ENCODE measurements at places on chromosomes 16 and 17.

- DNase-seq, result no peak
Observed at GRCh38 chr16:67278773-67279295, 498 bp upstream of the PLEKHG4 start.

- DNase-seq, result no peak
Observed at GRCh38 chr17:9902120-9902519, 3.0 kb downstream of the RCVRN start.

DNA sequence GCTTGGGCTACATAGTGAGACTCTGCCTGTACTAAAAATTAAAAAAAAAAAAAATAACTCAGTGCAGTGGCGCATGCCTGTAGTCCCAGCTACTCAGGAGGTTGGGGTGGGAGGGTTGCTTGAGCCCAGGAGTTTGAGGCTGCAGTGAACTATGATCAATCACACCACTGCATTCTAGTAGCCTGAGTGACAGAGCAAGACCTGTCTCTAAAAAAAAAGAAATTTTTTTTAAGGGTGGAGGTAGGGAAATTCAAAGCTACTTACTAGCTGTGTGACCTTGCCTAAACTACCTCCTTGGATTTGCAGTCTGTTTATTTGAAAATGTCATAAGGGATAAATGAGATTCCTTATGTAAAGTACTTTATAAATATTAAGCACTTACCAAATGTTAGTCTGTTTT lies 3.4 kb upstream of the SMPD3 start:
- DNase-seq, result no peak

DNA sequence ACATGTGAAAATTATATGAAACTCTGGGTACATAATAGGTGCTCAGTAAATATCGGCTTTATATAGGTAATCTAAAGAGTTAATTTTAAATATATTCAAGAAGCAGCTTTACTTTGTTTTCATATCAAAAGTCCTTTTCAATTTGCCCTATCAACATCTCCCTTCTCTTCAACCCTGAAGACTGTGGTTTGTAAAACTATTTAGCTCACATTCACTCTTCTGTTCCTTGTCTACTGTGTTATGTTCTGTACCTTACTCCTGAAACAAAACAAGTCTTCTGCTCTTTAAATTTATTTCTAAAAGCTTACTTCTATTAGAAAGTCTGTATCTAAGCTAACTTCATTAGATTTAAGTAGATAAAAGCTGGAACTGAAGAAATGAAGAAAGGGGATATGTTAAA lies 301.7 kb upstream of the PMFBP1 start:
- no peak for DNase-seq

DNA sequence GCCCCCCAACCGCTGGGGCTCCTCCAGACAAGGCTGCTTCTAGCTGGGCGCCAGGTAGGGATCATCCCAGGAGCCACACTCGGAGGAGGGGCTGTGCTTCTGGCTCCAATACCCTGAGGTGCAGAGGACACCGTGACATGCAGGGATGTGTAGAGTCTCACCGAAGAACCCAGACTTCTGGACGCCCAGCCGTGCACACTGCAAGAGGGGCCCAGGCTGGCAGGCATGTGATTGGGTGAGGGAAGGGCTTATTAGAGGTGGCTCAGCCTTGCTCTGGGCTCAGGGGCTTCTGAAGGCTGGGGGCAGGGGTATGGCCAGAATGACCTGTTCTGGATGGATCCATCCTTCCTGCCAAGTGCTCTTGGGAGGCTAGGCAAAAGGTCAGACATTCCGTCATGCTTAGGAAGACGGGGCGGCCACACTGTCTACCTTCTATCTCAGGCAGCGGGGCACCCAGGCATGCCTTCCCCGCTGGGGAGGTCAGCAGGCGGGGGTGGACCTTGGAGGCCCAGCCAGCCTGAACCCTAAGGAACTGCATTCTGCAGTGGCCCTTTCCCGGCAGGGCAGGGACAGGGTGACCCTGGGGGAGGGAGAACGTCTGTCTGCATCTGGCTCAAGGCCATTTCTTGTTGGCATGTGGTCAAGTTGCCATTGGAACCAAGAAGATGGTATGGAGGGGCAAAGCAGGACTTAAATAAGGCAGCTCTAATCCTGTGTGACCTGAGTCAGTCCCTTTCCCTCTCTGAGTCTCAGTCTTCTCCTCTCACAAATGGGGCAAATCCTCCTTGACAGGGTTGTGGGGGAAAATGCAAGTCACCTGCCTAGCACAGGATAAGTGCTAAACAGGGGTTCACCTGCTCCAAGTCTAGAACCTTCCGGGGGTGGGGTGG lies 5.8 kb upstream of the ADGRG1 start:
- DNase-seq, result no peak

- DNase-seq, result no peak
Observed at GRCh38 chr17:13601776-13602551, at the start of gene HS3ST3A1. HS3ST3A1 (minus strand) TSS chr17:13601929; CDS start chr17:13601129, 800 bp downstream.

- DNase-seq, result no peak
Observed at GRCh38 chr16:82945420-82946101, 318.8 kb downstream of the CDH13 start.

- DNase-seq, result no peak
Observed at GRCh38 chr17:55668312-55668920, 54.2 kb downstream of the TMEM100 start.

DNA sequence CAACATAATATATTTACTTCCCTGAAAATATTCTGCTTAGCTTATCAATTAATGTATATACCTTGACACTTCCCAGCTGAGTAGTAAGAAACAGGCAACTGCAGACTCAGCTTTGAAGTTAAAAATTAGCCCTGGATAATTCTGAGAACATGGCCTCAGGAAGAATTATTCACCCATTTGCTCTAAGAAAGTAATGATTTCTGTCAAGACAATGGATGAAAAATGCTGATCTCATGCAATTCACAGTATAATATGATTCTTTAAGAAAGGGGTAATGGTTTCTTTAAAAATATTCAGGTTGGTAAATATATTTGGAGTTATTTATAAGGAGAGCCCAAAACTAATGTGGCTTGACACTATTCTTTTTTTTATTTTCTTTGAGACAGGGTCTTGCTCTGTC lies 88.8 kb downstream of the CACNG1 start:
- no peak for DNase-seq

GRCh38 chr17:55444471-55445441 lies 23.1 kb upstream of the MMD start:
- no peak for DNase-seq

GRCh38 chr16:55386534-55387296 lies 62.7 kb downstream of the IRX6 start:
- no peak for DNase-seq

GRCh38 chr16:81602256-81602776 lies 157.7 kb downstream of the CMIP start:
- DNase-seq, result no peak

DNA sequence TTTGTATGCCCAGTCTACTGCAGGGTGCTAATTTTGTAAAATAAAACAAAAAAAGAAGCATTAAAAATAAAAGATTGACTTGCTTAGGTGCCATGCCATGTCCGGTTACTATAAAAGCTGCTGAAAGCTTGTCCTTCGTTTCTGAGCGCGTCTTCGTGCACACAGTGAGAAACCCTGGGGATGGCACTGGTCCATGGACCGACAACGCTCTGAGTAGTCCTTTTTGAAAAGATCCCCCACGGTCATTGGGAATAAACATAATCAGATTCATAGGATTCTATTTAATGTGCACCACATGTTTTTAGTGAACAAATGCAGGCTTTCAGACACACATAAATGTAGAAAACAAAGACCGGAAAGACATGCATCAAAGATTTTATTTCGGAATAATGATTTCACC lies 146.3 kb downstream of the XYLT1 start:
- no peak for DNase-seq

- DNase-seq, result peak; percentile 48
Observed at GRCh38 chr17:35046740-35047283, 16.7 kb downstream of the RFFL start.

- DNase-seq, result no peak
Observed at GRCh38 chr16:22878955-22879354, 65.0 kb downstream of the HS3ST2 start.

GRCh38 chr16:68087688-68088087 lies 2.5 kb downstream of the NFATC3 start:
- no peak for DNase-seq

GRCh38 chr17:54259476-54259875 lies 436.7 kb downstream of the KIF2B start:
- no peak for DNase-seq

DNA sequence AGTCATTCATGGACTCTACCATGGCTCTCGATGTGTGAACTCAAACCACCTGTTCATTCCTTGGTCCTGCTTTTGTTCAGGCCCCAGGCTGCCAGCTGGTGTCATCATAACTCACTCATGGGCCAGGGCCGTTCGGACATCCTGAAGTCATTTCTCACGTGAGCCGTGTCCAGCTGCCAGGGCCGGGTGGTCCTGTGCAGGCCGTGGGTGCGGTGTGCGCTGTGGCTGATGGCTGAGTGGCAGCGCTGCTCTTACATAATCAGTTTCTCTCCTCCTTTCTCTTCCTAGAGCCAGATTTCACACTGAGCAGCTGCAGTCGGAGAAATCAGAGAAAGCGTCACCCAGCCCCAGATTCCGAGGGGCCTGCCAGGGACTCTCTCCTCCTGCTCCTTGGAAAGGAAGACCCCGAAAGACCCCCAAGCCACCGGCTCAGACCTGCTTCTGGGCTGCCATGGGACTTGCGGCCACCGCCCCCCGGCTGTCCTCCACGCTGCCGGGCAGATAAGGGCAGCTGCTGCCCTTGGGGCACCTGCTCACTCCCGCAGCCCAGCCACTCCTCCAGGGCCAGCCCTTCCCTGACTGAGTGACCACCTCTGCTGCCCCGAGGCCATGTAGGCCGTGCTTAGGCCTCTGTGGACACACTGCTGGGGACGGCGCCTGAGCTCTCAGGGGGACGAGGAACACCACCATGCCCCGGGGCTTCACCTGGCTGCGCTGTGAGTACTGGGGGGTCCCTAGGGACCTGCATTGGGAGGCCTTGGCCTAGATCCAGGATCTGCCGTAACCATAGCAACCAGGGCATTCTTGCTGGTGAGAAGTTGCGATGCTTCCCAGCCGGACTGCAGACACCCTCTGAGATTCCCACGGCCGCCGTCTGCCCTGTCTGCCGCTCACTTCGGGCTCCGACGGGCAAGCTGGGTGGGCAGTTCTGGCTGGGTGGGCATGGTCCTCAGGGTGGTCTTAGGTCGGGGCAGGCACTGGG lies at the start of gene IL34:
Gene IL34, plus strand, starts transcription at position 300 of the 982 bp plus-strand sequence. Its CDS starts 389 bp downstream, at position 689.
- no peak for DNase-seq

DNA sequence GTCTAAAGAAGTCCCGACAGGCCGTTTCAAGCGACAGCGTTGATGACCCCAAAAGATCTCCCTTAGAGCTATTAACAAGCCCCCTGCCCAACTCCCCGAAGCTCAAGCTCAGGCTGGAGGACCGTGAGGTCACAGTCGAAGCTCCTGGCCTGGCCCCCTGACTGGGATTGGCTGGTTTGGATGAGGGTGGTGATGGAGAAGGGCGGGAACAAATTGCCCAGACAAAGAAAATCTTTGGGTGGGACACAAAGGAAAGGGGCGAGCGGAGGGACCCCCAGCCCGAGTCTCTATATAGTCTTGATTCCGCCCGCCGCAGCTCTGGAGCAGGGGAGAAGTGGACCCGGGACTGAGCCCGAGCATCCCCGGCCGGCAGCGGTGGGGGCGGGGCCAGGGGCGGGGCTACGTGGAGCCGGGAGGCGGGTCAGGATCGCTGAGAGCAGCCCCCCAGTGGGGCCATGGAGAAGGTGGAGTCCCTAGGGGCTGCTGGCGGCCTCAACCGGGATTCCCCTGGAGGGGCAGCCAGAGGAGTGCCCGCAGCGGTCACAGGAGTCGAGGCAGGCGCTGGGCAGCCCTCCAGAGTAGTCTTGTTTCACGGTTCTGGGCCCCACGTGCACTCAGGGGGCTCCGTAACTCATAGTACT lies 982 bp upstream of the NEURL4 start:
- peak; percentile 75 for DNase-seq

GRCh38 chr16:69131167-69131838 lies 1.1 kb downstream of the CHTF8 start:
- no peak for DNase-seq

DNA sequence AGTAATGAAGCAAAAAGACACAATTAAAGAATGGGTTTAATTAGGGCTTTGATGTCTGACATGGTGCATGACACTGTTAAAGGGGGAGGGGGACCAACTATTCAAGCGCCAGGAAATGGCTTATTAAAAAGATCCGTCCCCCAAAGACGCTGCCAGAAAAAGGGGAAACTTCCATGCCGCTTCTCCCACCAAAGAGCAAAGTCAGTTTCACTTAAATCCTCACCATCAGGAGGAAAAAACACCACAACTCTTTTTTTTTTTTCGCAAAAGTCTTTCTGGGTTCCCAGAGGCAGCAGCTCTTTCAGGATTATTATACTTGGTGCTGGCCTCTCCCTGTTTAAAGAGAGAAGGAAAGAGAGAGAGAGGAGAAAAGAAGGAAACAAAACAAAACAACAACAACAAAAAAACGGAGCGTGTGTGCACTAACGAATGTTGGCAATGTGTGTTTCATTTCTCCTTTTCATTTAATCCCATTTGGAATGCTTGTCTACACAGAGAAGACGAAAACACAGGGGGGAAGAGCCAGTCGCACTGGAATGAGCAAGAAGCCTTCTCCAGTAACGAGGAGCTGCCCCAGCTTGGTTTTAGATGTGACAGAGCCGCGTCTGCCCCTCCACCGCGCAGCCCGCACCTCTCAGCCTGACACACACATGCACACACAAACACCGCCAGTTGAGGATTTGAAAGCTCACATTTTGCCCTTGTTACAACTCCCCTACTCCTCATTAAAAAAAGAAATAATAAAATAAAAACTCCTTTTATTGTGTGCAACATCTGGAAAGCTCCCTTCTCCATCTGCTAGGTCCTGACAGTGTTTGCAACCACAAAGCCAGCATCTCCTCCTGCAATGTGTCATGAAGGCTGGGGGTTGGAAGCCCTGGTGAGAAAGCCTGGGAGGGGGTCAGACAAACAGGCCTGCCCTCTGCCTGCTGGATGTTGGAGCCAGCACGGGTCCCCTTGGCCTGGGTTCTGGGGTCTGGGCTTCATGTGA lies 32.7 kb upstream of the AXIN2 start:
- DNase-seq, result no peak

GRCh38 chr16:10086620-10087019 lies 95.6 kb downstream of the GRIN2A start:
- no peak for DNase-seq

DNA sequence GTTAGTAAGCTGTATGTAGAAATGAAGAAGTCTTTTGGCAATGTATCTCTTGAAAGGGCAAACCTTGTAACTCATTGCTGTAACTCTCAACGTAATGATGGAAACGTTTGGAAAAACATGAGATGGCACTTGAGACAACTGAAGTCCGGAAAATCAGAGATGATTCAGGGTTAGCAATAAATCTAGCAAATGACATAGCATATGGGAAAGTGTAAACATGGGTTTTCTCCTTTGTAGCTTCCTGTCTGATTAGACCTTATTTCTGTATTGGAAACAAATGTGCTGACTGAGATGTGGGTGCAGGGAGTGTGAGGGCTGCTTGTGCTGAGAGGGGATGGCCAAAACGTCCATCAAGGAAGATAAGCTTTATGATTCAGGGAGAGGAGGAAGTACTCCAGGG lies 110.7 kb upstream of the FAM20A start:
- no peak for DNase-seq

- no peak for DNase-seq
Observed at GRCh38 chr17:14604591-14605266, 303.8 kb downstream of the HS3ST3B1 start.

- DNase-seq, result no peak
Observed at GRCh38 chr16:51877686-51878085, 669.3 kb downstream of the TOX3 start.

GRCh38 chr17:77961741-77962140 lies 3.2 kb downstream of the TNRC6C start:
- DNase-seq, result no peak
